Thoracic aorta (tissue), 2 donors: ENCODE measurements at places on chromosomes 6 and 20. TPM values are rescaled to one million over a fixed set of nuclear protein-coding genes. Genes with fewer than 3 reads are reported as not detected.

Gene AKAP12
- total RNA-seq: 167 TPM

Gene GPR31
- total RNA-seq: not detected

Gene GRIK2
- 2.0 TPM for total RNA-seq

Gene TCF15
- total RNA-seq: not detected

Gene SYTL3
- total RNA-seq: 9.6 TPM

Gene PTPRA
- total RNA-seq: 42.7 TPM

Gene GMPR
- 62.1 TPM for total RNA-seq

Gene PRPH2
- total RNA-seq: not detected

Gene GLP1R
- total RNA-seq: not detected

Gene TFAP2C
- total RNA-seq: 2.0 TPM

Gene GJA10
- total RNA-seq: not detected

Gene ENPP5
- 9.4 TPM for total RNA-seq
